ENCODE measurements at places on chromosomes 12 and 14.

DNA sequence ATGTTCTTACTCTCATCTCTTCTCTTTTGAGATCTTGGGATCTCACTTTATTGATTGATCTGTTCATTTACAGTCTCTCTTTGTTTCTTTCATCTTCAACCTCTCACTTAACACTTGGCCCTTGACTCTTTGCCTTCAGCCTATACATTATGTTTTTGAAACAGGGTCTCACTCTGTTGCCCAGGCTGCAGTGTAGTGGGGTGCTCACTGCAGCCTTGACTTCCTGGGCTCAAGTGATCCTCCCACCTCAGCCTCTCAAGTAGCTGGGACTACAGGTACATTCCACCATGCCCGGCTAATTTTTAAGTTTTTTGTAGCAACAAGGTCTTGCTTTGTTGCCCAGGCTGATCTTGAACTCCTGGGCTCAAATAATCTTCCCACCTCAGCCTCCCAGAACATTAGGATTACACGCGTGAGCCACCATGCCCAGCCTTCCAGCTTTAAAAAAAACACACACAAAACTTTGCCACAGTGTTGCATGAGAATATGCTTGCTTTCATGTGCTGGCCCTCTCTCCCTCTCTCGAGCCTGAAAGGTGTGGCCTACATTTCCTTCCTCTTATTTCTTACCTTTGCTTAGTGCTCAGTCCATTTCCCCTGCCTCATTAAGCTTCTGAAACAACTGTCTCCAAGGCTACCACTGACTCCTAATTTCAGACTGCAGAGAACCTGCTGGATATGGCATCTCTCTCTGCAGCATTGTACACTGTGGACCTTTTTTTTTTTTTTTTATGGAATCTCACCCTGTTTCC, 9.9 kb downstream of the DIP2B start:
- no peak for DNase-seq

DNA sequence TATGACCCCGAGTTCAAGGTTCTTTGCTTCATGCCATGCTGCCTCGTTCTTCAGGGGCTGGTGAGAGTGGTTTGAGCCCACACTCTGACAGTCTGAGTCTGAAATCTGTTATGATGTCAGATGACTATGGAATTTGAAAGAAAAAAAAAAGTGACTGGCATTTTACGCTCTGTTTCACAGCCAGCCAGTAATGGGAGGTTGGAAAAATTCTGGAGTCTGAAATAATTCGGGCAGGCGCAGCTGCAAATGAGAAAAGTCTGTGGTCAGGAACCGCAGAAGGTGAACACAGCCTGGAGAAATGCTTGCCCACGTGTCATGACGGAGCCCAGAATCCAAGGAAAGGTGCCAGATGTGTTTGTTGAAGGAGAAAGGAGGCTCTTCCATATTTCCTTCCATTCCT, 269.8 kb upstream of the PWP1 start:
- DNase-seq = no peak

DNA sequence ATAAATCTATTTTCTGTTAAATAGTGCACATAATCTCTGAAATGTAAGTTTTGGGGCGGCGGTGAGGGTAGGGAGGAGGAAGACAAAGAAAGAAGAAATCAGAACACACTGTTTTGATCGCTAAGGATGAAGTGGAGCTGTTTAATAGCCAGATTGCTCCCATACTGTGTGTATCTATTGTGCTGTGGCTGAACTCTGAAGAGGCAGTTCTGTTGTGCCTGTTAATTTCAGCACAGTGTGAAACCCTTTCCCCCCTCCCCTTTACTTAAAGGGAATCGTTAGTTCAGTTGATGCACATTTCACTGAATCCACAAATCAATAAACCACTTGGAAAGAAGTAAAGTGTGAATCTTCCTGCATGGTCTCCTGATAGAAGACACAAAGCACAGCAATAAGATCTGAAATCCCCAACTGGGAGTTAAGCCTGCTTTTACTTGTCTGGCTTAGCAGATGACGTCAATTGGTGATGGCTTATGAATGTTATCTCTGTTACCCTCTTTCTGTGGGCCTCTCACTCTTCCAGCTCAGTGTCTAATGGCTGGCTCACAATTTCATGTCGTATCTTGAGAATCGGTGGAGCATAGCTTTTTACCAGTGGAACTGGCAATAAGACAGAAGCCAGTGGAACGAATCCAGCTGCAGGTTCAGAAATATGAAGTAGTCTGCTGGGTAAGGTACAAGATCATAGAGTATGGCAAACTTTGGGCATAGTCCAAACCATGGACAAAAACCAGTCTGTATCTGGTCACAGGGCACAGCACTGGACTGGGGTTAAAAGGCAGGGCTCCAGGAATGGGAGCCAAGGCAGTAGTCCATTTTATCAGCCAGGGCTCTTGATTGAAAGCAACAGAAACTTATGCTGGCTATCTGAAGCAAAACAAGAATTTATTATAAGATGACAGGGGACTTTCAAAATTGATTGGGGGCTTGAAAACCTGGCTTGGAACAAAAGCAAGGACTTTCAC, 413.5 kb upstream of the SEL1L start:
- no peak for DNase-seq

GRCh38 chr14:100073576-100074430, 8.6 kb downstream of the EVL start:
- DNase-seq = no peak

DNA sequence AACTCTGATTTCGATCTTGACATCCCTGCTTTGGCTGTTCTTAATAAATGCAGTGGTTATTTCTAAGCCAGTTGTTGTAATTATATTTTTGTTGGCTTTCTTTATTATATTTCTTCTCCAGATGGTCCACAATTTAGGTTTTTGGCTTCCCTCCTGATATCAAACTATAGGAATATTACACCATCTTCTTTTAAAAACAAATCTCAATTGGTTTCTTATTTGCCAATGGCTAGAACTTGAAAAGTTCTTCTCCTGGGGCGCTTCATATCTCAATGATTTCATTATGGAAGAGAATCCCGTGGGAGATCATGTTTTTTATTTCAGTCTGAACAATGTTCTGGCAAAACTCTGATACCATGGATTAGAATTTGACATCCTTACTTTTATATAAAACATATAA, 292.3 kb downstream of the FLRT2 start:
- DNase-seq = no peak

GRCh38 chr12:49227713-49228112, 37.2 kb upstream of the TUBA1C start:
- DNase-seq = no peak

DNA sequence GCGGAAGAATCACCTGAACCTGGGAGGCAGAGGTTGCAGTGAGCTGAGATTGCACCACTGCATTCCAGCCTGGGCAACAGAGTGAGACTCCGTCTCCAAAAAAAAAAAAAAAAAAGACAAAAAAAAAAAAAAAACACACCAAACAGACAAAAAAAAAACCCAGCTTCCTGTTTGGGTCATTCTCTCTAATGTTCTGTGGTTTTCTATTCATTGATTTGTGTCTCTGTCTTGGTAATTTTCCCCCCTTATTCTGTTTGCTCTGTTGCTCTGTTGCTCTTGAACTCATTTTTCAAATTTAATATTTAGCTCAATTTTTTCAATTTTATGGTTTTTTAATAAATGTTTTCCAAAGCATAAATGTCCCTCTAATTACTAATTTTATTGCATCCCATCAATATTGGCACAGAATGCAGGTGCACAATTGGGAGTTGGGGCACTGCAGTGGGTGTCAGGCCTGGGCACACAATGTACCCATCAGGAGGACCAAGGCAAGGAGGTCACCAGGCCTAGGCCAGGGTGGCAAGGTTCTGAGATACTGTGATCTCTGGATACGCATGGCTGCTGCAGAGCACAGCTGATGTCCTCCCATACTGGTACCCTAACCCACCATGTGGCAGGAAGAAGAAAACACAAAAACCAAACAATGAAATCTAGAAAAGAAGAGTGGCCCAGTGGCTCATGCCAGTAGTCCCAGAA, 8.0 kb upstream of the GNPTAB start:
- no peak for DNase-seq

DNA sequence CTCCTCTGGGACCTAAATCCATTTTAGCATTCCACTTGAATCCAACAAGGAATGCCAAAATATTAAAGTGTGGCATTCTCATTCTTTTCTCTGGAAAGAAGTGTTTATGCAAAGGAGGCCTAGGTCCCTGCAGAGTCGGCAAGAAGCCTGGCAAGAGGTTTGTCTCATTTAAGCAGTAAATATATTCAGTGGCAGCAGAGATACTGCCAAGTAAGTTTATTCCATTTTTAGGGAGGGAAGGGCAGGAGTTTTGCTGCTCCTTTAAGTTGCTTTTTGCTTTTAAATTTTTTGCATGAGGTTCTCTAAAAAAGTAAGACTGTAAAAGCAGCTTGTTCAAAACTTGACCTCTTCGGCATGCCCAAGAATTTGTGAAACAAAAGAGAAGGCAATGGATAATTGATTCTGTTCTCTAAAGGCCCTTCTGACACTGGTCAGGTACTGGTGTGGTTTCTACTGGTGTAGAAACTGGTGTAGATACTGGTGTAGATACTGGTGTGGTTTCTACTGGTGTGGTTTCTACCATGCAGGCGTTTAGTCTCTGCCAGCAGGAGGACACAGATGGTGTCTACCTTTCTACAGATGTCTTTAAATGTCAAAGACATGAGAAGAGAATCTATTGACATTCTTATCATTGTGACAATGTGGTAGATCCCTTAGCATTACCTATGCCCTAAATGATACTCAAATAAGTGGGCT, 107.3 kb downstream of the SAMD4A start:
- no peak for DNase-seq

- DNase-seq = no peak
These were observed 42.8 kb downstream of the ZNF664 start for GRCh38 chr12:124015494-124016461.

DNA sequence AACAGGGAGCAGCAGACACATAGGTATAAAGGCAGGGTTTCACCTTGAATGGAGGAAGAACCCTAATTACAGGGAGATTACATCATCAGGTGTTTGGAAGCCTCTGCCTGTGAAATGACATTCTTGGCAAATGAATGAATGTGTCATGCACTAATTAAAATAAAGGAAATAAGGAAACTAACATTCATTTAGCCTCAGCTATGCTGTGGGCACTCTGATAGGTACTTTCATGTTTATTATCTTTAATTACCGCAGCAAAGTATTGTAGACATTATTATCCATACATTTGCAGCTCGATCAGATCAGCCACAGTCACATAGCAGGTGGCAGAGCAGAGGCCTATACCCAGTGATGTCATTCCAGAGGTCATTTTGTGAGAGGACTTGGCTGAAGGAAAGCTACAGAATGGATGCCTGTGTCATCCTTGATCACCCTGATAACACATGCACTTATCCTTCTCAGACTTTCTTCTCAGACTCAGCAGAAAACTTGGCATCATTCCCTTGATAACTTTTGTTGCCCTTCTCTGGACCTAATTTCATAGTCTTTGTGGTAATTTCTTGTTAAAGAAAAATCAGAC, 18.4 kb downstream of the ZNF664 start:
- DNase-seq = no peak

DNA sequence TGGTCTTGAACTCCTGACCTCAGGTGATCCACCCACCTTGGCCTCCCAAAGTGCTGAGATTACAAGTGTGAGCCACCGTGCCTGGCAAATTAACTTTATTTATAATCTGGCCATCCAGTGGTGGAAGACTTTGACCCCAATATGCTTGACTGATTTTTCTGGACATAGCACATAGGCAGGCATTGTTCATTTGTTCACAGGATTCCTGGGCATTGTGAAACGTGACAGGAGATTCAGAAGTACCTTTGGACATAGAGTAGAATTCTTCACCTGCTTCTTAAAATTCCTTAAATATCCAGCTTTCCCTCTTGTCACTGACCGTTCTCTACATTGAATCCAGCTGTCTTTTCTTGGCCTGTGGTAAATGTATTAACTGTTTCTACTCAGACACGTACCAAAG, 103.1 kb downstream of the SCN8A start:
- DNase-seq = no peak

- DNase-seq = no peak
These were observed 19.8 kb downstream of the DIP2B start for GRCh38 chr12:50524621-50525020.

- DNase-seq = no peak
These were observed 948.1 kb downstream of the TMTC2 start for GRCh38 chr12:83634726-83635267.

DNA sequence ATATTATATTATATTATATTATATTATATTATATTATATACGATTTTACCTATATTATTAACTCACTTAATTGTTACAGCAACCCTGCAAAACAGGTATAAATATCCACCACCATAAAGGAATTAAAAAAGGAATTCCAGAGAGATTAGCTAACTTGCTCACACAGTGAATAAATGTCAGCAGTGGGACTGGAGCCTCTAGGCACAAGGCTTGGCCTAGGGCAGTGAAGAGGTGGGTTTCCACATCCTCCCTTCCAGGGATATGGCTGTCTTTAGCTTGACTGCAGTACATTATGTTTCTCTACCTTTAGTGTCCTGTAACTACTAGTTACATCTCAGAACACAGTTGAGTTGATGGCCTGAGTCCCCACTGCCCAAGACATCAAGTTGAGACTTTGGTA, 166.9 kb downstream of the SLC15A5 start:
- DNase-seq = no peak

DNA sequence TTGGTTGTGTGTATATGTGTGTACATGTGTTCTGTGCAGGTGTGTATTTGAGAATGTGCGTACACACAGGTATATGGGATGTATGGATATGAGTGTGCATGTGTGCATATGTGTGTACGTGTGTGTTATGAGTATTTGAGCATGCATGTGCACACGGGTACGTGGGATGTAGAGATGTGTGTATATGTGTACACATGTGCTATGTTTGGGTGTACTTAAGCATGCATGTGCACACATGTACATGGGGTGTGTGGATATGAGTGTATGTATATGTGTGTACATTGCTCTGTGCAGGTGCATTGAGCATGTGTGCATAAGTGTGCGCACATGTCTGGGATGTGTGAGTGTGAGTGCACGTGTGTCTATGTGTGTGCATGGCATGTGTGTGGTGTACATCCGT, 34.3 kb upstream of the SFSWAP start:
- no peak for DNase-seq

- no peak for DNase-seq
These were observed 119.5 kb downstream of the PAH start for GRCh38 chr12:102797528-102797927.

DNA sequence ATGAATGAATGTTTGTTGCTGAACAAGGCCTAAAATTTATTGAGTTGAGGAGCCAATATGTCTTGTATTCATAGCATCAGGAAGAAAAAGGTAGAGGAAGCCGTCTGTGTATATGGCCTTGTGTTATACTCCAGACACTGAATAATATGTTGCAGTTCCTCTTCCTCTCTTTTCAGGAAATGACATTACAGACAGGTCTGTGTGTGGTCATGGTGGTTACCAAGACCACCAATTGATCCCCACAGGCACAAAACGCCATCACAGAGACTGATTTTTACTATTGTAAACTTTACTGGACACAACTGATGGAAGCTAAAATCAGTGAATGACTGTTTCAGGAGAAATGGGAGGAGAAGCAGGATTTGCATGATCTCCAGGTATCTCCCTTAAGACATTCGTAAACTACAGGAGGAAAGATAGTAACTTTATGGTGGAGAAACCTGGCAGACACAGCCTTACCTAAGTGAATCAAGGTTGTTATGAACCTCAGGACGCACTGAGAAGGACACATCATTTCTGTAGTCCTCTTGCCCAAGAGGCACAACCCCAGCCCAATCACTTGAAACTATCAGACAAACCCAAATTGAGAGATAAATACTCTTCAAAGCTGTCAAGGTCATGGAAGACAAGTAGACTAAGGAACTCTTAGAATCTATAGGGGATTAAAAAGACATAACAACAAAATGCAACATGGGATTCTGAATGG, 334.1 kb upstream of the RGS6 start:
- DNase-seq = no peak

Measured in activated CD8-positive, alpha-beta memory T cell treated with anti-CD3 and anti-CD28 coated beads, Interleukin-2, amount 50 U/mL, for 4 hours (primary cell).